ENCODE measurements at places on chromosomes 13 and 19.

GRCh38 chr13:75479102-75479740 lies 2.7 kb downstream of the TBC1D4 start:
- DNase-seq = no peak

- no peak for DNase-seq
Measured at GRCh38 chr13:85828094-85828684, 29.0 kb upstream of the SLITRK6 start.

DNA sequence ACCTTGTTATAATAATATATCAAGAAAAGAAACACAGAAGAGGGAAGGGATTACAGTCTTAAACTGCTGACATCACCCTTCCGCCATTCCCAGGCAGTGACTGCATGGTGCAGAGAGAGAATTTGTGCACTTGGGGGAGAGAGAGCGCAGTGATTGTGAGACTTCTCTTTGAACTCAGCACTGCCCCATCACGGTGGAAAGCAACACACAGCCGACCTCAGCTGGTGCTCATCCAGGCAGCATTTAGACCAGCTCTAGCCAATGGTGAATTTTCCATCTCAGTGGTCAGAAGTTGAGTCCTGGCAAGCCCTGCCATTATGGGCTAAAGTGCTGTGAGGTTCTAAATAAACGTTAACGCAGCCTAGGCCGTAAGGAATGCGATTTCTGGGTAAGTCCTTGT lies 1681.5 kb downstream of the EFNB2 start:
- DNase-seq = no peak

- no peak for DNase-seq
Measured at GRCh38 chr13:98157188-98157587, 14.3 kb downstream of the FARP1 start.

DNA sequence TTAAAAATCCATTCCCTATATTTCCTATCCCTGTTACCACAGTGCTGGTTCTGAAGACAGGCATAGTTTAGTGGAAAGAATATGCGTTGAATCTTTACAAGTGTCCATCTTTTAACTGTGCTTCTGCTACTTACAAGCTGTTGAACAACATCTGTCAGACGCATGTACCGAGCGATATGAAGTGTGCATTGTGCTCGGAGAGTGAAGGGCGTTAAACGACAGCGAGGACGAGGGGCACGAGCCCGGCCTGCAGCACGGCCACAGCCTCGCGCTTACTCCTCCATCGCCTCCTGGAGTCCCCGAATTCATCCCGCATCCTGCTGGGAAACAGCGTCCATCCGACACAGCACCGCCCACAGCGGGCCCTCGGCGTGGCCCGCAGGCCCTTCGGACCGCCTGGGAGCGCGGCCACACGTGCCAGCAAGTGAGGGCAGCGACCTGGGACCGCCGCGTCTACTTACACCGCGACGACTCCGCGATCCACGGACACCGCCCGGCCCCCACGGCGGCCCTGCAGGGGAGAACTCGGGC lies 514 bp downstream of the PCID2 start:
- DNase-seq = no peak

DNA sequence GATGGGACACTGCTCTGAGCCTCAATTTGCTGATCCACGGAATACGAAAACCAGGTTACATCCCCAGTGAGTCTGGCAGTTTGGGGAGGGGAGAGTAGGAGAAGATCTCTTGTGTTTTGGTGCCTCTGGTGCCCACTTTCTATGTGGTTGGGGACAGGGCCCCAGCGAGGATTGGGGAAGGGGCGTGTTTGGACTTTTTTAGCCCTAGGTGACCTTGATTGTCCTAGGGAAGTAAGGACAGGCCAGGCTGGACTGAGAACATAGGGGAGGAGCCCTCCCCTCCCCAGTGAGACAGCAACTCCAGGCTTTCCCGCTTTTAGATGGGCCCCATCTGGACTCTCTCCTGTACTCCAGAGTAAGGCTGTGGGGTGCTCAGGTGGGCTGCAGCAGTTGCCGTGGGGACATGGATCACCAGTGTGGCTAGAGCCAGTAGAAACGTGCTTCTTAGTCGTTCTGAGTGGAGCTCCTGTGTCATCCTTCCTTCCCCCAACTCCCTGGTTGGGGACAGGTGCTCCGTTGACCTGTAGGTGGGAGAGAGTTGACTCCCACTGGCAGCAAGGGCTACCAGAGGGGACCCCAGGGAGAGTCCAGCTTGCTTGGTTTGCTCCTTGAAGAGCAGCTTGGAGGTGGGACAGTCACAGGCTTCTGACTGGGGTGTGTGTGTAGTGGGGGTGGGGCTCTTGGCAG lies 4.3 kb downstream of the EGLN2 start:
- DNase-seq = no peak

GRCh38 chr19:29624489-29625185 lies 18.6 kb downstream of the POP4 start:
- DNase-seq = no peak

GRCh38 chr19:2540646-2541454 lies 64.9 kb downstream of the GADD45B start:
- DNase-seq = no peak

DNA sequence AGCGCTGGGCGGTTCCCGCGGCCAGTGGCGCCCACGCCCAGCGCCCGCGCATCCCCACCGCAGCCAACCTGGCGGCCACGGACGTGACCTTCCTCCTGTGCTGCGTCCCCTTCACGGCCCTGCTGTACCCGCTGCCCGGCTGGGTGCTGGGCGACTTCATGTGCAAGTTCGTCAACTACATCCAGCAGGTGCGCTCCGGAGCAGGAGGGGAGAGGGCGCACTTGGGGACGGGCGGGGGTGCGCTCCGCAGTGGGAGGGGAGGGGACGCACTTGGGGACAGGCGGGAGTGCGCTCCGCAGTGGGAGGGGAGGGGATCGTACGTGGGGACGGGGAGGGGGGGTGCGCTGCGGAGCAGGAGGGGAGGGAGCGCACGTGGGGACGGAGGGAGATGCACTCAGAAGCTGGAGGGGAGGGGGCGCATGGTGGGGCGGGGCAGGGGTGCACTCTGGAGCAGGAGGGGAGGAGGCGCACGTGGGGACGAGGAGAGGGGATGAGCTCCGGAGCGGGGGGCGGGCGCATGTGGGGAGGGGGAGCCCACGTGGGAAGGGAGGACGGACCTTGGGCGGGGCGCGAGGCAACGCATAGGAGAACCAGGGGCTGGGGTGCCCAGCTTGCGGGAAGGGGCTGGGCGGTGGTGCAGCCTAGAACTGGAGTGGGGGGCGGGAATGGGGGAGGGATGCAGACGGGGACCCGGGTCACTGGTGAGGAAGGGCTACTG lies 1.5 kb downstream of the KISS1R start:
- DNase-seq = peak; percentile 46

DNA sequence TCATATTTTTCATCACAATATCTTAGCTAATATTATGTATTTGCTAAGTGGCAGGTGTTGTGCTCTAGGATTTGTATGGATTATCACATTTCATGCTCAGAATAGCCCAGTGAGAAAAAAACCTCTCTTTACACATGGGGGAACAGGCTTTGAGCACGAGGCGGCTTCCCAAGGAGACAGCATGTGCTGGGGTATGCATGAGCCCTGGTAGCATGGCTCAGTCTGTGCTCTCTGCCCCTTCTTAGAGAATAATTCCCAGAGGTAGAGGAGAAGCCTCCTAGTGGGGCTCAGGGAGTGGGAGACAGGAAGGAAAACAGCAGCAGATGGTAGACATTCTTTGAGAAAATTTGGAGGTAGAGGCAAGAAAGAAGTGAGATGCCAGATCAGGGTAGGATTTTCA lies 31.6 kb downstream of the RNASEH2B start:
- DNase-seq = no peak

DNA sequence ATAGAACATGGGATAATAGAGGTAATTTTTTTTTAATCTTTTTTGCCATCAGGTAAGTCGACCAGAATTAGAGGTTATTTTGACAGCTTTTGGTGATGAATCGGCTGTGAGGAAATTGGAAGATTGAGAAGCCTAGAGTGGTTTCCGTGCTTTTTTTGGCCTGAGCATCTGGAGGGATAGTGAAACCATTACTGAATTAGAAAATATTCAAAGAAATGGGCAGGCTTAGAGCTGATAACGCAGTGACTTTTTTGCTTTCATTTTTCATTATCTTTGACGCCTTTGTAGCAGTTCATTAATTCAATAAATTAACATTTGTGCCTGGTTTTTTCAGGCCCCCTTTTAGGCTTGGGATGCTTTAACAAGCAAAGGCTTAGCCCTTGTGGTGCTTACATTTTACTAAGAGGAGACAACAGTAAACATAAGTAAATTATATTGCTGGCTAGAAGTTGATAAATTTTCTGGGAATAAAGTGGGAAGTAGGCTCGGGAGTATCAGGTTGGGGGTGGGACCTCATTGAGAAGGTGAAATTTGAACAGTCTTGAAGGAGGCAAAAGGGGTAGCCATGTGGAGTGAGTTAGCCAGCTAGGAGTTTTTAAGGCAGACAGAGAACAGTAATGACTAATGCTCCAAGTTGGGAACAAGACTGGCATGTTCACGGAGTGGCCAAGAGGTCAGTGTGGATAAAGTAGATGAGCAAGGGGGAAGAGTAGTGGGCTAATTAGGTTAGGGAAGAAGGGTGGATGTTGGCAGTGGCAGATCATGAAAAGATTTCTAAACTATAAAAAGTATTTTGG lies 36.5 kb downstream of the GTF2F2 start:
- no peak for DNase-seq

DNA sequence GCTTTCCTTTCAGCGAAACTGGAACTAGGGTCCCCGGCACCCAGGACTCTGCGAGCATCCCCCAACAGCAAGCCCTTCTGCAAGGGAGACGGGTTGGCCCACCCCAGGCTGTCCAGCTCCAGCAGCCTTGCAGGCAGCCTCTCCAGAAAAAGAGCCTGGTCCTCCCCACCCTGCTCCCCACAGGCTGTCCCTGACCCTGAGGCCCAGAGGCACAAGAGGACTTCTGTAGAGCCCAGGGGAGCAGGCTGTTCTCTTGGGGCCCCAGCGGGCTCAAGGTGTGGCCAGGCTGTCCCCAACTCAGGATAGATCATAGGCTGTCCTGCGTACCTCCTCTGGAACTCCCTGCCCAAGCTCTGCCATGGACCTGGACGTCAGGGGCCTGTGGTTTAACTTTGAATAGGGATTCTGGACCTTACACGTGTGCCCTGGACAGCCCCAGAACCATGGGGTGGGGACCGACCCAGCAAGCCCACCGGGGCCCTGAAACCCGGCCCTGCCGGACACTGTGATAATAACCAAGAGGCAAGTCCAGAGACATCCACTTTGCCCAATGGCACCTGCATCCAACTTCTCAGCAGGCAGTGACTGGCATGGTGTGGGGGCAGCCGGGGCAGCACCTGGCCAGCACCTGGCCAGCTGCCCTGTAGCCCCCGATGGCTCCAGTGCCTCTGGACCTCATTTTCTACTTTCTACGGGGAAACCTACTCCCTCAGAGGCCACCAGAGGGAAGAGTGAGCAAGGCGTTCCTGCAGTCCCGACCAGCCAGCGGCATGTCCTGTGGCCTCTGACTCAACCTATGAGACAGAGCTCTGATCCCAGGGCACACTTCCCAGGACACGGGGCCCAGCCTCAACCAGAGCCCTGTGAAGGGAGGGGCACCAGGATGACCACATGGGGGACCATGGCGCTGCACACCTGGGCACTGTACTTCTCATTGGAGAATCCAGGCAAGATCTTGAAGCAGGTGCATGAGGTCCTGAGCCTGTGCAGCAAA lies 50.9 kb upstream of the TPM4 start:
- DNase-seq = no peak

GRCh38 chr19:53102756-53103233 lies 427 bp downstream of the ZNF160 start:
- DNase-seq = peak; percentile 52

DNA sequence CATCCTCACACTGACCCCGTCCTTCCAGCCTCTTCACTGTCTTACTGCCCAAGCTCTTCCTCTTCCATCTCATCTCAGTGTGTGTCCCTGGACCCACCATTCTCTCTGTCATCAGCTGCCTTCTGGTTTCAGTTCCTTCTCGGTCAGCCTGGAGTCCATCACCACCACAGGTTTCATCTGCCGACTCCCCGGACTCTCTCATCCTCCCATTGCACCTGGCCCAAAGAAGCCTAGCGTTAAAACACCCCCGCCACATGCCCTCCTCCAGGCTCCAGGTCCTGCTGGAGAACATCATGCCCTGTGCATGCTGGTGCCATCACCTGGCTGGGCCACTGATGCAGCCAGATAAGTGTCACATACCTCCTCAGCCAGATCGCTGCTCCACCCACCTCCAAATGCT lies 122.1 kb upstream of the GPR12 start:
- no peak for DNase-seq

DNA sequence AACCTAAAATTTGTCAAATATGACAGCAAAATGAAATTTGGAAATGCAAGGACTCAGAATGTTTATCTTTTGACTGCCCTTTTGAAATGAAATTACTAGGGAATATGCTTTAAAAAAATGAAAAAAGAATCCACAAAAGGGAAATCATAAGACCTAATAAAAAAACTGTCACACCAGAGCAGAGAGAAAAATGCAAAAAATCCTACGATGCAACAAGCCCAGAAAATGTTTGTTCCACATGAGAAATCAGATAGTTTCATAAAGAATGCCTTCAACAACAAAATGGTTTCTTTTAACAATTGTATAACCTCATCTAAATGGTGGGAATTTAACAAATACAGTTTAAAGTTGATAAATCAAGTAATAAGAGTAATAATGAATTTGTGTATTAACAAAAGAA lies 8.0 kb downstream of the LPAR6 start:
- no peak for DNase-seq

All from stimulated activated naive CD8-positive, alpha-beta T cell treated with anti-CD3 and anti-CD28 coated beads, Interleukin-15, Interleukin-2, amounts not matched to agents 100 U/mL and 50 U/mL, for 24 hours (primary cell).